ENCODE measurements at places on chromosomes 13 and 19.

DNA sequence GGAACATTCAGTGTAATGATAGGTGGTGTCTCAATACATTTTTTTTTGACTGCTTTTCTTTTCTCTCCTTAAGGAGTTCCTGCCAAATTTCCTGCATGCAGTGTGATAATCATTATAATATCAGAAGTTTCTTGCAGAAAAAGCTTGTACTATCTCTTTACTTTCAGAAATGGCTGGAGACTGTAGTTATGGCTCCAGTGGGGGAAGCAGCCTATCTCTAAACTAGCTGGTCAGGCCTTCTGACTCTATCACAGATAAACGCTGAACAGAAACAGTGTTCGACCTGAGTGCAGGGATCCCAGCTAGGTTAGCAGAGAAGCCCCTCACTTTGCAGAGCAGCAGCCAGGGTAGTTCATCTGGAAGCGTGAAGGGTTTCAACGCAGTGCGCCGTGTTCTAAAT is 1.9 kb downstream of the CCNE1 start:
- ATAC-seq: no peak

- ATAC-seq: no peak
Measured at GRCh38 chr19:45887200-45887710, 1.3 kb upstream of the IRF2BP1 start.

DNA sequence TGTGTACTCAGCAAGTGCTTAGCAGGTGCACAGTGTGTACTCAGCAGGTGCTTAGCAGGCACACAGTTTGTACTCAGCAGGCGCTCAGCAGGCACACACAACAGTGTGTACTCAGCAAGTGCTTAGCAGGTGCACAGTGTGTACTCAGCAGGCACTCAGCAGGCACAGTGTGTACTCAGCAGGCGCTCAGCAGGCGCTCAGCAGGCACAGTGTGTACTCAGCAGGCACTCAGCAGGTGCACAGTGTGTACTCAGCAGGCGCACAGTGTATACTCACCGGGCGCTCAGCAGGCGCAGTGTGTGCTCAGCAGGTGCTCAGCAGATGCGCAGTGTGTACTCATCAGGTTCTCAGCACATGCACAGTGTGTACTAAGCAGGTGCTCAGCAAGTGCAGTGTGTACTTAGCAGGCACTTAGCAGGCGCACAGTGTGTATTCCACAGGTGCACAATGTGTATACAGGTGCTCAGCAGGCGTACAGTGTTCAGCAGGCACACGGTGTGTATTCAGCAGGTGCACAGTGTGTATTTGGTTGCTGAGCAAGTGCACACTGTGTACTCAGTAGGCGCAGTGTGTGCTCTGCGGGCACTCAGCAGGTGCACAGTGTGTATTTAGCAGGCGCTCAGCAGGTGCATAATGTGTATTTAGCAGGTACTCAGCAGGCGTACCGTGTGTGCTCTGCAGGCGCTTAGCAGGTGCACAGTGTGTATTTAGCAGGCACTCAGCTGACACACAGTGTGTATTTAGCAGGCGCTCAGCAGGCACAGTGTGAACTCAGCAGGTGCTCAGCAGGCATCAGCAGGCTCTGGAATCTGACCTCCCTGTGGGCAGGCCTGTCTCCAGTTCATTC is 15.1 kb downstream of the CRTC1 start:
- no peak for ATAC-seq

DNA sequence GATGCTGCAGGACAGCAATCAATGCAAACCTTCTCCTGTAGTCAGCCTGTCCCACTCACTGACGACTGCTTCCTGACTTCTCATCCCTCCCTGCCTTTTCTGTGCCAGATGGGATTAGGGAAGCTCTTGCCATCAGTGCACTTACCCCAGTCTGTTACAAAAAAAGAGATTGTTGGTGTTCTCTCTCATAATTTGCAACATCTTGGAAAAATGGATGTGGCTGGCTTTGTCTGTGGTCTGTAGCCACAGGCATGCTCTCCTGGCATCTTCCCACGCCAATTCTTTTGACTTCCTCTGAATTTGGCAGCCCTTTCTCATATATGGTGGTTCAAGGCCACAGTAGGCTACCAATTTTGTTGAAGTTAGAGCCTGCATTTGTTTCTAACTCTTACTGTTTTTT is 11.6 kb upstream of the HTR2A start:
- ATAC-seq: no peak

GRCh38 chr19:3589949-3590348 is 4.7 kb downstream of the GIPC3 start:
- ATAC-seq: no peak

GRCh38 chr19:35074426-35075201 is 33.1 kb downstream of the HPN start:
- no peak for ATAC-seq

GRCh38 chr13:61146571-61146970 is 269.1 kb downstream of the PCDH20 start:
- ATAC-seq: no peak

- ATAC-seq: no peak
Measured at GRCh38 chr13:111517641-111518010, 197.2 kb downstream of the TEX29 start.

GRCh38 chr13:111256946-111257345 is 63.5 kb upstream of the TEX29 start:
- no peak for ATAC-seq

GRCh38 chr13:30892966-30893365 is 13.1 kb upstream of the MEDAG start:
- ATAC-seq: peak; percentile 72

GRCh38 chr13:46909042-46909441 is 12.2 kb upstream of the HTR2A start:
- ATAC-seq: no peak

- ATAC-seq: no peak
Measured at GRCh38 chr19:45113628-45114027, 20.6 kb downstream of the PPP1R37 start.

GRCh38 chr13:92739306-92739818 is 487.2 kb upstream of the GPC6 start:
- no peak for ATAC-seq

DNA sequence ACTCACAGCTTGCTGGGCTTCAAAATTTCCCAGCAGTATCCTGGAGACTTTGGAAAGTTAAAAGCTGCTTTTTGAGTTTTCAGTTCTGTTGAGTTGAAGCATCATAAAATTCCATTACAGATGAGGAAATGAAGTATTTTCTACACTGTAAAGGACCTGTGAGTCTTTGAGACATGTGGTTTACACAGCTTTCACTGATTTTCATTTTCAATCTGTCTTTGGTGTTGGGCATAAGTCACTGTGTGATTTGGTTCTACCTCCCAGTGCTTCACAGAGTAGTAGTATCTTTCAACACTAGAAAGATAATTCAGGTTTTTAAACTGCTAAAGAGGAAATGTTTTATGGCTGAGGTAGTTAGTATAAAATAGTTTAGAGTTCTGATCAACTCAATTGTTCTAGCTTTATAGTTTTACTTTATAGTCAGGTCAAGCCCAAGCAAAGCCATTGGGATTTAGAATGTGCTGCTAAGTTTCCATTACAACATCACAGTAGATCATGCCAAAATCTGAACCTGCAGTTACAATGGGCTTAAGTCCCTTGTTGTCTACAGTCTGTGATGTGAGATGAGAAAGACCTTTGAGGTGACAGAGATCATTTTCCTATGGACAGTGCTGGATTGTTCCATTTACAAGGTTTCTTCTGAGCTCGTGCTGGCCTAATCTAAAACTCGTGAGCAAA is 161.6 kb downstream of the FLT1 start:
- ATAC-seq: no peak

GRCh38 chr19:1234955-1235380 is 2.8 kb downstream of the CBARP start:
- ATAC-seq: no peak

GRCh38 chr13:74870865-74871264 is 611.1 kb downstream of the TBC1D4 start:
- ATAC-seq: no peak

DNA sequence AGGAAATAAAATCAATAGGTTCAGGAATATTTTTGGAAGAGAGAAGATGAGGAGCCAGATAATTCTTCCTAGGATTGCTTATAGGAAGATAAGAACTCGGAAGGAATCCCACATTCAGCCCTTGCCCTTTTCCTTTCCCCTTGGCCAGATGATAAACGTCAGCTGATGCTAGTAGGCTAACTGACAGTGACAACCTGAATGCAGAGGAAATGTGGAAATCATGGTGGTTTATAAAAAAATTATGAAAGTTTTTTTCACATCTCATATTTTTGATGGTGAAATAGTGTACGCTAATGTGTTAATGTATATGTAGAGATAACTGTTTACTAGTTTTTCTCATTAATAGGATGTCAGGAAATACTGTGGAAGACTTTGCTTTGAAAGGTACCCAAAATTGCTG is 56.9 kb downstream of the EDNRB start:
- ATAC-seq: no peak

DNA sequence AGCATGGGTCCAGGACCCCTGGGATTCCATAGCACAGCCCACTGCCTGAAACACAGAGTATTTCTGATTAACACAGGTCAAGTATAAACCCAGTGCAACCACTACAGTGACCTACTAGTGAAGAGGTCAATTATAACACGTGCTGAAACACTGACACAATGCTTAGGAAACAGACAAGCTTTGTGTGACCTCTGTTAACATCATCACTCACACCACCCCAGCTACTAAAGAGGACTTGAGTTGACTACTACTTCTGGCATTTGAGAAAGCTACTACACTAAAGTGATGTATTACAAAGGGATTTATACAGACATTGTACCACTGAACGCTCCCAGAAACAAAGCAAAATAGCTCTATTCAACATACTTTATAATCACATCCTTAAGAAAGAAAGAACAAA is 1935.9 kb upstream of the PCDH20 start:
- ATAC-seq: no peak

- ATAC-seq: no peak
Measured at GRCh38 chr19:33669376-33669775, 47.6 kb downstream of the CHST8 start.

All from gastroesophageal sphincter (tissue), 4 donors.